ENCODE measurements at places on chromosomes 4 and X. TPM values are rescaled to one million over a fixed set of nuclear protein-coding genes. Genes with fewer than 3 reads are reported as not detected.

The HTRA3 gene
- 15.7 TPM for total RNA-seq

DNA sequence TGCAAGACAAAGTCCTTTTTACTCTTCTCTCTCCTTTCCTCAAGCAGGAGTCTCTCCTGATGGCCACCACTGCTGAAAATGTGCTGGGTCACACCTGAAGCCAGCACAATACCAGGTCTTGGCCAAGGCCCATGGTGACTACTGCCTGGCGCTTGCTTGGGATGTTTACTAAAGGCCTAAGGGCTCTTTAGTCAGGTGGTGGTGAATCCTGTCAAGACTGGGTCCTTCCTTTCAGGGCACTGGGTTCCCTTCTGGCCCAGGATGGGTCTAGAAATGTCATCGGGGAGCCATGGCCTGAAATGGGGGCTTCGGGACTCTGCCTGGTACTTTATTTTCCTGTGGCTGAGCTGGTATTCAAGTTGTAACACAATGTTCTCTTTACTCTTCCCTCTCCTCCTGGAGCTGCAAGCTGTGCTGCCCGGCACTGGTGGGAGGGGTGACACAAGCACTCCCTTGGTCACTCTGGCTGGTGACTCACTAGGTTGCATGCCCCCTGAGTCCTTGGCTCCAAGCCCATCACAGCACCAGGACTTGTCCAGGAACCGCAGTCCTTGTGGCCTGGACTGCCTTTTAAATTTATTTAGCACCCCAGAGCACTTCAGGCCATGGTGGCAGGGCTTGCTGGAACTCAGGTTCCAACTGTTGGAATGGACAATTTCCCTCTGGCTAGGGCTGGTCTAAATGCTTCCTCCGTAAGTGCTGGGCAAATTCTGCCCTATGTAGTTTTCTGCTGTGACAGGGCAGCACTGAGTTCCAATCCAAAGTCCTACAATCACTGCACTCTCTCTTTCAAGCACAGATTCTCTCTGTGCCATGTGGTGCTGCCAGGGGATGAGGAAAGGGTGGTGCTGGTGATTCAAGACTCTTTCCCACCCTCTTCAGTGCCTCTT lies 11.3 kb downstream of the ARL13A start:
- DNase-seq, result peak; percentile 62

The SLC49A3 gene
- 1.9 TPM for total RNA-seq

DNA sequence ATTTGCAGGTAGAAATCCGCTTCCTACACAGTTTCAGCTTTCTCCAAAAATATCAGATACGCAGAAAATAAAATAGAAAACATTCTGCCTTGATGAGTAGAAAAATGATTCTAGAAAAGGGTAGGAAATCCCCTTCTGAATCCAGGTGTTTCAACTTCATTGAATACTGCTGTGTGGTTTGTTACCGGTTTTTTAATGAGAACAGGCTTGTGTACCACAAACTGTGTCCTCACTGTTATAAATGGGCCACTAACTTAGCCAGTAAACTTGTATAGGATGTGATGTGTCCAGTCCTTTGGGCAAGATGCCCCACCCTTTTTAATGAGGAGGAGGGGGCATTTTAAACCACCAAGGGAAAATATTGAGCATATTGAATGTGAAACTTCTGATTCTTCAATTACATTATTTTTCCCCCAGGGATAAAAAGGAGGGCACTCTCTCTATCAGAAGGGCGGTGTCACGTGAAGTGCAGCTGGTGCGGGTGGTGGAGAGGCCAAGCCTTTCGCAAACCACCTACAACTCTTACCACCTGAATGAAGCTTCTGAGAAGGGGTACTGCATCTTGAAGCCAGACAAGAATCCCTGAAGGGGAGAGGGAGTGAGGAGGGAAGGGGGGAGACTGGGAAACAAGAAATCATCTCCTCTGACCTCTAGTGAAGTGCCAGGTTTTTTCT lies 4.5 kb downstream of the CXXC4 start:
- DNase-seq, result peak; percentile 22

The ARHGAP36 gene
- not detected for total RNA-seq

The NSG1 gene
- total RNA-seq, result 4.0 TPM

The ZNF674 gene
- 1.8 TPM for total RNA-seq

DNA sequence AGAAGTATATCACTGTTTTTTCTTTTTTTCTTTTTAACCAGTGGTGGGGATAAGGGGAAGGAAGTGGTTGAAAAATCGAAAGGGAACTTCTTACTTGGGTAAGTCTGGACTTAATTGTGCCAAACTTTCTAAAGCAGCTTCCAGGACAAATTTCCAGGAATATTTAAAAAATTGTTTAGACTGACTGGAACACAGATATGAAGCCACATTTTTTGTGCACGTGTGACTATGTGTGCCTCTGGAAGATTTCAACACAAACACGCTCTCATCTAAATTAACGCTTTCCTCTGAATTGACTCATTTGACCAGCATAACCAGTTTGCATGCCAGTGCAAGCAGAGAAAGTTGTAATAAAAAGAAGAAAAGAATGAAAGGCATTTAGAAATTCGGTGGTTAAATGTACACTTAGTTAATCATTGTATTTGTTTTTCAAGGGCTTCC lies 18.8 kb upstream of the YTHDC1 start:
- no peak for DNase-seq

The NSUN7 gene
- total RNA-seq, result 5.5 TPM

The IL2RG gene
- total RNA-seq, result not detected

DNA sequence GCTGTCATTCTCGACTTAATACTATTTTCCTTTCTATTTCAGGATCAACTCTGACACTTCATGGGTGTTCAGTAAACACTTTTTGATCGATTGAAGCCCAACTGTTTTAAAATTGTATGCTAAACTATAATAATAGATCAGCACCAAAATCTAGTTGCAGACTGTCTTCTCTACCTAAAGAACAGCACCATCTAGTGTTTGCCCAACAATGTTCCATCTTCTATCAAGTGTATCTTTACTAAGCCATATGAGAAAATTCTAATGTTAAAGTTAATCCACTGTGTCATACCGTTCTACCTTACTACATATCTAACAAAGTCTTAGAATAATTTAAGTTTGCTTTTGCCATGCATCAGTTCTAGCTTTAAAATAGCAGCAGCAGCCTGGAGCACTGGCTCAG lies 113.0 kb upstream of the PRDX4 start:
- DNase-seq, result peak; percentile 64

DNA sequence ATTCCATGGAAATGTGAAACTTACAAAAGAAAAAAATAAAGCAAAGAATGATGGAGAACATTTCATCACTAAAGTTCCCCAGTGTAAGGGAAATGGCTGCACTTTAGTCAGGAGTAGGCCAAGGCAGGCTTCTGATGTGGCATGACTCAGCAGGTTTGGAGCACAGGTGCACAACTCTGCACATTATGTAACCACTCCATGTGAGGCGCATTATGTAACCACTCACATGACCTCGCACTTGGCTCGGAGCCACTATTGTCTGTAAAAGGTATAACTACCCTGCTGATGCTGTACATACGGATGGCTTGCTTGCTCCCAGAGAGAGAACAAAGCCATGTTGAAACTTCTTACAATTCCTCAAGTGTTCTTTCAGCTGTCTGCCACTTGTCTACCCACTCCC lies 727.6 kb downstream of the TRAM1L1 start:
- DNase-seq, result peak; percentile 3

- DNase-seq, result no peak
These were observed 45.6 kb downstream of the ATRX start for GRCh38 chrX:77740376-77740905.

The GAB3 gene
- 0.60 TPM for total RNA-seq
